ENCODE measurements at places on chromosomes 2 and 18. TPM values are rescaled to one million over a fixed set of nuclear protein-coding genes. Genes with fewer than 3 reads are reported as not detected.

Gene QPCT
- 1.5 TPM for total RNA-seq

Gene CROCC2
- total RNA-seq: 0.07 TPM

Gene HAUS1
- 11.7 TPM for total RNA-seq

Gene CFAP210
- not detected for total RNA-seq

Gene LRRTM1
- not detected for total RNA-seq

Gene TDRD15
- not detected for total RNA-seq

Gene TMEM198
- 0.87 TPM for total RNA-seq

Gene EVA1A
- 2.4 TPM for total RNA-seq

Gene UGT1A8
- total RNA-seq: not detected

Gene SETBP1
- 9.2 TPM for total RNA-seq

Gene EFEMP1
- 17.6 TPM for total RNA-seq

Gene CXCR1
- total RNA-seq: not detected

Gene RNF152
- 3.7 TPM for total RNA-seq

DNA sequence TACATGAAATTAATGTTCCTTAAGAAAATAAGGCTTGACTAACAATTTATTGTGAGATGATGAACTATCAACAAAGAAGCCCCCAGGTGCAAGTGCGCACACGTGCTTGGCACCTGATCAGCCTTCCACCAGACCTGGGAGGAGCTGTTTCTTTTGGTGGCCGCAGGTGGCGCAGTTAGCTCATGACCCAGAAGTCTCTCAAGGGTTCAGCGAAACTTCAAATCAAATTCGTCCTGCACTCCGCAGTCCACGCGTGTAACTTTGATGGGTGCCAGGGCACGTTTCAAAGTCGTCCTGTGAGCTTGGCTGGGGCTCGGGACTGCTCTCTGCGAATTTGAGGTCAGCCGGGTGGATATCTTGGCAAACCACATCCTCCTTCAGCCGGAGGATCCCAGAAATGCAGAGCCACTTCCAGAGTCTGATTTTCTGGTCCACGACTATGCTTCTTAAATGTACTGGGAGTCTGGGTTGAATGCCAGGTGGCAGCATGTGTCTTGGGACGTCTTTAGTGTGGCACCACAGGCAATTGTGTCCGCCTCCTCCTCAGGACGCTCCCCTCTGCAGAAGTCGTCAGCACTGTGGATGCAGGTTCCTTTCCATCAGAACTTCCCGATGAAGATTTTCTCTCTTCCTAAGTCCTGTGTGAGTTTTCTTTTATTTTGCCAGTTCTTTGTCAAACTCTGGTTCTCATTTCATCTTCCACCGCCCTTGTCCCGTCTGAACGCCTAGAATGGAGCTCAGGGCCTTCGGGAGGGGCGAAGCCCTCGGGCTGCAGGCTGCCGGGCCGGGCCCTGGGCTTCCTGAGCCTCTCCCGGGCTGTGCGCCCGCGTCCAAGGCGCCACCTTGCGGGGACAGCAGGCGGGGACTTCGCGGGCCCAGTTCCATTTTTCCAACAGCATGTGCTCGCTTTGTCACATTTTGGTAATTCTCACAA, 61.3 kb upstream of the RAPGEF4 start:
- DNase-seq: peak; percentile 13
- no peaks in the 10 kb centered on the region for H3K36me3 ChIP-seq
- H3K27ac ChIP-seq: no peak overlapping the region
- no peaks in the 10 kb centered on the region for H3K4me1 ChIP-seq

GRCh38 chr2:45859682-45860081, 208.2 kb downstream of the PRKCE start:
- H3K4me3 ChIP-seq: no peak overlapping the region
- no peaks in the 10 kb centered on the region for H3K36me3 ChIP-seq
- no peaks in the 10 kb centered on the region for H3K27me3 ChIP-seq

- H3K36me3 ChIP-seq: no peaks in the 10 kb centered on the region
- no peak overlapping the region for H3K4me3 ChIP-seq
- H3K4me1 ChIP-seq: peaks cover 32% of the 10 kb centered on the region
- no peak overlapping the region for H3K27ac ChIP-seq
- DNase-seq: no peak
Observed at GRCh38 chr2:236257575-236257974, 6.6 kb downstream of the ASB18 start.

- peaks cover 5% of the 10 kb centered on the region for H3K27me3 ChIP-seq
- no peak overlapping the region for H3K27ac ChIP-seq
- DNase-seq: no peak
- H3K4me3 ChIP-seq: no peak overlapping the region
Observed at GRCh38 chr2:100011272-100011731, 131.1 kb downstream of the AFF3 start.

GRCh38 chr2:144183727-144184126, 336.2 kb downstream of the ZEB2 start:
- no peaks in the 10 kb centered on the region for H3K4me1 ChIP-seq
- DNase-seq: no peak
- H3K36me3 ChIP-seq: no peaks in the 10 kb centered on the region
- H3K4me3 ChIP-seq: no peak overlapping the region

DNA sequence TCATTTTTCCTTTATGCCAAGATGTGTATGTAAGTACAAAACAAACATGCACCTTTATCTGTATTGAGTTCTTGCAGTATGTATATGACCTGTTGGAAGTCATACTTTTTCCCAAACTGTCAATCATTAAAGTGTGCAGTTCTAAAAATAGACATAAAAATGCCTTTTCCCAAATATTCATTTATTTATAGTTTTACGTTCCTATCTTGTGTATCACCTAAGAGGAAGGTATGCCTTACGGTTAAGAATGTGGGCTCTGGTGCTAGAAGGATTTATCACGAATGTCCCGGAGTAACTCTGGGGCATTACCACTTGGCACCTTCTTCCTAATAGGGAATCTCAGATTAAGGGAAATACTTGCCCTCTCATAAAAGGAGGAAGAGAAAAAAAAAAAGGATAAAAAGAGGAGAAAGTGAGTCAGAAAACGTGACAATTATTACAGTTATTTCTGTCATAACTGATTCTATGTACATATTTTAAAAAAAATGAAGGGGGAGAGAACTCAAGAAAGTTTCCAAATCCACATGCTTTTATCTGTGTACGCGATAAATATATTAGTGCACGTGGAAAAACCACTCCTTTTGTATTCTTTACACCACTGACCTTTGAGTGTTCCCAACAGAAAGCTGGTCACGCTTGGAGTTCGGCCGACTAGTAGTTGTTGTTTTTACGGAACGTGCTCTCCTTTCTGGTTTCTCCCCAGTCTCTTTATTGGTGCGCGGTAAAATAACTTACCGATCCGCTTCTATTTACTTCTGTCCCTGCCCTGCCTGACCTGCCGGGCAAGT, 721 bp downstream of the MCEE start:
- H3K36me3 ChIP-seq: no peaks in the 10 kb centered on the region
- peaks cover 39% of the 10 kb centered on the region for H3K4me1 ChIP-seq
- no peak for DNase-seq
- H3K27me3 ChIP-seq: no peaks in the 10 kb centered on the region
- H3K27ac ChIP-seq: peak overlapping the region; percentile 94

DNA sequence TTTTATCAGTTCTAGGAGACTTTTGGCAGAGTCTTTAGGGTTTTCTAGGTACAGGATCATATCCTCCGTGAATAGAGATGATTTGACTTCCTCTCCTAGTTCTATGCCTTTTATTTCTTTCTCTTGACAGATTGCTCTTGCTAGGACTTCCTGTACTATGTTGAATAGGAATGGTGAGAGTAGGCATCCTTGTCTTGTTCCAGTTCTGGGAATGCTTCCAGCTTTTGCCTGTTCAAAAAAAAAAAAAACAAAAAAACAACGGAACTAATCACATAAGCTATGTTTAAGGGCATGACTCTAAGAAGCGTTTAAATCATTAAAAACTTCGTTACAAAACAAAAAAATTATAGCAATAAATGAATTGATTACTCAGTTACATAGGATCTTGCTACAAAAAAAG, 145.7 kb downstream of the NUP35 start:
- H3K4me1 ChIP-seq: no peaks in the 10 kb centered on the region
- no peak overlapping the region for H3K4me3 ChIP-seq
- DNase-seq: no peak
- H3K27ac ChIP-seq: no peak overlapping the region
- no peaks in the 10 kb centered on the region for H3K27me3 ChIP-seq

DNA sequence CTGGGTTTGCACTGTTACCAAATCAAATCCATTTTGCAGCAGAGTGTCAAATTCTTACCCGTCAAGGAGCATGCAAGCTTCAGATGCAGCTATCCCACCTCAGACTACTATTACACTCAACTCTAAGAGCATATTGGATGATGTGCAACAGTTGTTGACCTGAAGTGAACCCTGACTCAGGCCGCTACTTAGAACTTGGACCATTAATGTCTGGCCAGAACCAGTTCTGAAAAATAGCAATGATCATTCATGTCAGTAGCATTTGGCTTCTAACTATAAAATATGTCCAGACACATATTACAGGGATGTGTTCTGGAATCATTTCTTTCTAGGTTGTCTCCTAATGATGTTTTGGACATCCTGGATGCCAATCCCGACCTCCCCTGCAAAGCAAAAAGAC, 135.5 kb upstream of the PKDCC start:
- H3K27me3 ChIP-seq: no peaks in the 10 kb centered on the region
- H3K4me3 ChIP-seq: no peak overlapping the region
- no peaks in the 10 kb centered on the region for H3K36me3 ChIP-seq

GRCh38 chr18:42617221-42617620, 498.3 kb downstream of the RIT2 start:
- no peak overlapping the region for H3K4me3 ChIP-seq
- no peaks in the 10 kb centered on the region for H3K36me3 ChIP-seq
- H3K4me1 ChIP-seq: no peaks in the 10 kb centered on the region
- DNase-seq: no peak
- no peaks in the 10 kb centered on the region for H3K27me3 ChIP-seq
- H3K27ac ChIP-seq: no peak overlapping the region

GRCh38 chr2:12424809-12425208, 291.9 kb upstream of the TRIB2 start:
- H3K27me3 ChIP-seq: no peaks in the 10 kb centered on the region
- no peak overlapping the region for H3K27ac ChIP-seq
- H3K4me3 ChIP-seq: no peak overlapping the region
- no peak for DNase-seq
- H3K36me3 ChIP-seq: no peaks in the 10 kb centered on the region

DNA sequence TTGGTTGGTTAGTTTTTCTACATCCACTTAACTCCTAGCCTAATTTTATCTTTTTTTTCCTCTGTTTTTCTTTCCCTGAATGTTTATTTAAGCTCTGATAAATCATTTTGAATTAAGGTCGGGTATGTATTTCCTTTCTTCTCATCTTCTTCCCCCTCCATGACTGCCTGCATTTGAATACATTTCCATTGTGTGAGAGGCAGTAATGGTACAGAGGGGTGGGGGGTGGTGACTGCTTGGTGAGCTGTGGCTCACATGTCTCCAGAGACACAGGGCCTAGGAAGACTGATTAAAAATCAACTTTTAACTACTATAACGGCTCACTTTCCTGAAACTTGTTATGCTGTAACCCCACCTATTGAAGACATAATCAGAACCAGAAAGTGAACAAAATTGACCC, 58.0 kb downstream of the NEDD4L start:
- H3K27me3 ChIP-seq: no peaks in the 10 kb centered on the region
- H3K4me1 ChIP-seq: peaks cover 5% of the 10 kb centered on the region

GRCh38 chr18:7164323-7165004, 46.9 kb upstream of the LAMA1 start:
- DNase-seq: no peak
- H3K27ac ChIP-seq: no peak overlapping the region
- H3K4me3 ChIP-seq: no peak overlapping the region
- no peaks in the 10 kb centered on the region for H3K36me3 ChIP-seq
- H3K27me3 ChIP-seq: no peaks in the 10 kb centered on the region

GRCh38 chr18:57547260-57547659, 39.2 kb downstream of the FECH start:
- no peaks in the 10 kb centered on the region for H3K27me3 ChIP-seq
- no peak overlapping the region for H3K4me3 ChIP-seq
- no peak for DNase-seq
- H3K4me1 ChIP-seq: peaks cover 8% of the 10 kb centered on the region

GRCh38 chr18:7059276-7059675, 58.3 kb downstream of the LAMA1 start:
- DNase-seq: no peak
- H3K27ac ChIP-seq: no peak overlapping the region
- H3K4me1 ChIP-seq: no peaks in the 10 kb centered on the region
- H3K36me3 ChIP-seq: no peaks in the 10 kb centered on the region
- no peak overlapping the region for H3K4me3 ChIP-seq

DNA sequence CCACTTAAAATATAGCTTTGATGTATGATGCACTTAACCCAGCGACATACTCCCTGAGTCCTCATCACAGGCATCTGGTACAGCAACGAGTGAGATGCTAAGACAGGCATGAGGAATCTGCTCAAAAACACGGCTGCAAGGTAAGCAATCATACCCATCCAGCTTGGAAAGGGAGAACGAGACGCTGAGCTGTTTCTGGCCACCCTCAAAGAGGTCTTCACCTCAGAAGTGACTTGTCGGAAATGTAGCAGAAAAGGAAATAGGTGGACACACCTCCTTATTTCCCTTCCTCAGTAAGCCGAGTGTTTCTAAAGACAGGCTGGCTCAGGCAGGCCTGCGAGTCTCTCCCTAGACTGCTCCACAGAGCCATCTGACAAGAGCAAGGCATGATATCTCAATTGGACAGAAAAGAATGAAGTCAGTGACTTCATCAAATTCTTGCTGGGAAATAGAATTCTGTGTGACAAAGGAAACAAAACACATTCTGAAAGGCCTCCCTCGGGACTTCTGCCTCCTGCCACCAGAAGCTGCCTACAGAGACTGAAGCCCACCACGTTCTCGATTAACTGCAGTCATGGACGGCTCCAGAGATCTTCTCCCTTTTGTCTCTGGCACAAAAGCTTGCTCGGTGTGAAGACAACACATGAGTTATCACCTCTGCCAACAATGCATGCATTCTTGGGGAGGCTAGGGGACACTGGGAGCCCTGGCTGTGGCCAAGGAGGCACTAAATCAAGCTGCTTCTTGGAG, 84.3 kb downstream of the UXS1 start:
- no peaks in the 10 kb centered on the region for H3K27me3 ChIP-seq
- peaks cover 16% of the 10 kb centered on the region for H3K36me3 ChIP-seq
- DNase-seq: no peak
- no peak overlapping the region for H3K4me3 ChIP-seq
- H3K4me1 ChIP-seq: peaks cover 7% of the 10 kb centered on the region

GRCh38 chr2:196171248-196171871, at the start of gene STK17B:
Gene STK17B, minus strand, starts transcription at chr2:196171578. Its CDS starts 8,195 bp downstream, at chr2:196163383.
- H3K27ac ChIP-seq: peak within 1 kb of the TSS; percentile 77
- no peaks in the 10 kb centered on the region for H3K27me3 ChIP-seq
- DNase-seq: peak; percentile 92
- H3K36me3 ChIP-seq: no peaks in the 10 kb centered on the region
- H3K4me3 ChIP-seq: peak within 1 kb of the TSS; percentile 92
- peaks cover 22% of the 10 kb centered on the region for H3K4me1 ChIP-seq

DNA sequence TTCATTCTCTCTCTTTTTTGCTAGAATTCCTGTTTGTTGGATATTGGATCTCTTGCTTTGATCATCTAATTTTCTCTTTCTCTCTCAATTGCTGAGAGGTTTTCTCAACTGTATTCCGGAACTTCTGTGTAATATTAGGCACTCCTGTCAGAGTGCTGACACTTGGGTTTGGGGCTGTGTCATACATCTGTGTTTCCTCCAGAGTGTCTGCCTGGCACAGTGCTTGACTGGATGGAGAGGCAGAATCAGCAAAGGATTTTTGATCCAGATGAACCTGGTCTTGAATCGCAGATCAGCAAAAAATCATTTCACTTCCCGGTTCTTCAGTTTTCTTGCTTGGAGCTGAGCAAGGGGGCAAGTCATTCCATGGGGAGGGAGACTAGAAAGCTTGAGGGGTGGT, 87.7 kb upstream of the CXCR4 start:
- DNase-seq: no peak
- H3K4me3 ChIP-seq: no peak overlapping the region
- H3K36me3 ChIP-seq: no peaks in the 10 kb centered on the region
- H3K4me1 ChIP-seq: no peaks in the 10 kb centered on the region

GRCh38 chr2:1784087-1784486, 39.8 kb upstream of the PXDN start:
- no peak overlapping the region for H3K4me3 ChIP-seq
- H3K27me3 ChIP-seq: no peaks in the 10 kb centered on the region
- no peak overlapping the region for H3K27ac ChIP-seq
- H3K4me1 ChIP-seq: no peaks in the 10 kb centered on the region

All from gastrocnemius medialis (tissue), 4 donors.